ENCODE measurements at places on chromosomes 7 and 10. TPM values are rescaled to one million over a fixed set of nuclear protein-coding genes. Genes with fewer than 3 reads are reported as not detected.

Gene TET1
- 0.21 TPM for total RNA-seq

Gene CHCHD2
- 430 TPM for total RNA-seq

Gene TIMM23B
- total RNA-seq: 11.5 TPM

Gene FAM25C
- not detected for total RNA-seq

Gene NANOS1
- total RNA-seq: 1.7 TPM

Gene PKD2L1
- not detected for total RNA-seq

Gene MYL10
- total RNA-seq: not detected

Gene CCL26
- not detected for total RNA-seq

Gene CLRN3
- not detected for total RNA-seq

Gene CCDC186
- total RNA-seq: 14.1 TPM

Gene SPDYE2B
- not detected for total RNA-seq

Gene CXCL12
- total RNA-seq: not detected

Gene TAS2R40
- 0.24 TPM for total RNA-seq

Gene SMO
- 8.0 TPM for total RNA-seq

Gene PVRIG
- total RNA-seq: not detected

Gene IDI2
- not detected for total RNA-seq

Gene TFEC
- total RNA-seq: under 0.01 TPM

Gene HOXA11
- total RNA-seq: not detected

Gene TMEM140
- not detected for total RNA-seq

Gene CDNF
- total RNA-seq: 0.24 TPM

Gene BAG3
- total RNA-seq: 11.3 TPM

Gene UPK3B
- 1.7 TPM for total RNA-seq

Gene PDE1C
- total RNA-seq: 1.2 TPM

Gene HOXA9
- total RNA-seq: 4.3 TPM

Gene CRTAC1
- not detected for total RNA-seq

Gene C10orf105
- total RNA-seq: not detected

Gene INMT
- total RNA-seq: not detected

Gene HYAL4
- under 0.01 TPM for total RNA-seq

Gene IL2RA
- not detected for total RNA-seq

Gene ABCB8
- total RNA-seq: 14.9 TPM

Gene OIT3
- total RNA-seq: under 0.01 TPM

Gene CDHR3
- 0.48 TPM for total RNA-seq

Gene MBL2
- total RNA-seq: not detected

Gene PON1
- not detected for total RNA-seq

Gene NKX1-2
- total RNA-seq: 2.2 TPM

Gene SHTN1
- 2.3 TPM for total RNA-seq

Gene TAS2R5
- total RNA-seq: 2.8 TPM

Gene EFCAB10
- 0.64 TPM for total RNA-seq

Gene ASZ1
- total RNA-seq: not detected

Gene OPALIN
- not detected for total RNA-seq

Gene NPFFR1
- not detected for total RNA-seq

Gene FEZF1
- not detected for total RNA-seq

Gene KIAA1549
- 0.21 TPM for total RNA-seq

Gene PRXL2A
- 57.1 TPM for total RNA-seq

Measured in tracheal epithelial cell (primary cell).